Endothelial cell (in vitro differentiated cells): ENCODE measurements at places on chromosomes 16 and 17.

DNA sequence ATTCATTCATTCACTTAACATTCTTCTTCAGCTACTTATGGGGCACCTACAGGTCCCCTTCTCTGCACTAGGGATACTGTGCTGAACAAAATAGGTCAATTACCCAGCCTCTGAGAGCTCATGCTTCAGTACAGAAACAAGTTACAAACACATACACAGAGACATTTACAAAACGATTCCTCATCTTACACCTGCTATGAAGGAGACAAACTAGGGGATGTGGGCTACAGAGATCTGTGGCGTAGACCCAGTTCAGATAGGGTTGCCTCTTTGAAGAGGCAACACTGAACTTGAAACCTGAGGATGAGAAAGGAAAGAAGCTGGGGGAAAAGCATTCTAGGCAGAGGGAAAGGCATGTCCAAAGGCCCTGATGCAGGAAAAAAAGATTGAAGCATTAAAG lies 5.2 kb downstream of the IL21R start:
- no peak for DNase-seq

GRCh38 chr17:4178651-4179050 lies 35.7 kb downstream of the CYB5D2 start:
- DNase-seq: no peak

DNA sequence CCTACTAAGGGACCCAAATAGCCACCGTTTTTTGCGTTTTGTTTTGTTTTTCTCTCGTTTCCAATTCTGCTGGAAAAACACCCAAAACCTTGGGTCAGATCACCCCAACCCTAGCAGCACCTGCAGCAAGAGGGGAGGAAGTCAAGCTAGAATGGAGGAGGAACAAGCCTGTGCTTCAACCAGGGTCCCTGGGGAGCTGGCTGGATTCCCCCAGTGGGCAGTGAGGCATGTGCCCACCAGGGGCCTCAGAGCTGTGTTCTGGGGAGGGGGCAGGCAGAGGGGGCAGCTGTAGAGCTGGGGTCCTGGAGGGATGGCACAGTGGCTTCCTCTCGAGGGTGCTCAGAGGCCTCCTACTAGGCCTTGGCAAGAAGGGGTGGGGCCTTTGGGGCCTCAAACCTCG lies 6.5 kb downstream of the CD79B start:
- DNase-seq: no peak

DNA sequence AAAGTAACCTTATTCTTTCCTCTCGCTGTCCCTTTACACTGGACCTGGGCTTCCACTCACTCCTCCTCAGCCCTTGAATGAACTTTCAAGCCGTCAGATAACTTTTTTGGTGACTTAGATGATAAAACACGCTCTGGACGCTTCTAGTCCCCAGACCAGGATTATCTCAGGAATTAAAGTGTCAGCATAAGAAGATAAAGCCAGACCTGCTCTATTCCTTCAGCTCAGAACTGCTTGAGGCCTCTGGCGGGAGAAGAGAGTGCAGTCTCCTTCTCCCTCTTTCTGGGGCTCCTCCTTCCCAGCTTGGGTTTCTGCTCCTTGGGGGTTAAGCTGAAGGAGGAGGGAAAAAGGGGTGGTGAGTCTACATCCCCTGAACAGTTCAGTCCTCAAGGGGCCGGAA lies 6.6 kb downstream of the LPO start:
- DNase-seq: no peak

DNA sequence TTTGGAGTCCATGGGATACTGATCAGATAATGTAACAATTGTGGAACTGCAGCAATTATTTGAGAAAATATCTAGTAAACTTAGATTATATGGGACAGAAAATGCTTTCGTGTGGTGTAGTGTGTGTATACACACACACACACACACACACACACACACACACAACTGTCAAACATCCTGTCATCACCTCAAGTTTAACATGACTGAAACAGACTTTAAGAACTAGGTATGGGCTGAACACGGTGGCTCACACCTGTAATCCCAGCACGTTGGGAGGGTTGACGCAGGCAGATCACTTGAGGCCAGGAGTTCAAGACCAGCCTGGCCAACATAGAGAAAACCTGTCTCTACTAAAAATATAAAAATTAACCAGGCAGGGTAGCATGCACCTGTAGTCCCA lies 544 bp upstream of the EVI2A start:
- DNase-seq: no peak

DNA sequence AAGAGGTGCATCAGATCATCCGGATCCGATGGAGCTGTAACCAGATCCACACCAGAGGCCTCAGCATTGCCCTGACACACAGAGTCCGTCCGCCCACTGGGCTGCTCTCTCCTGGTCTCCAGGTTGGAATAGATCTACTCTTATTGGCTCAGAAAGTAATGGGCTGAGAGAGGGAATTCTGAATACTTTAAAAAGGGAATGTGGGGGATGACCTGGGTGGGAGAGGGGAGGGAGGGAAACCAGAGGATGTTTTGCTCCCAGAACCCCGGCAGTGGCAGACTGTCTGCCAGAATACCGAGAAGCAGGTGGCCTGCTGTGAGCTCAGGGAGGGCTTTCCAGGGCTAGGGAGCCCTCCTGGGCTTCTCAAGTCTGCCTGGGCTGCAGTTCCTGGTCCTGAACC lies 126.5 kb downstream of the ENGASE start:
- DNase-seq: no peak

- no peak for DNase-seq
These were observed 13.3 kb downstream of the PIK3R5 start for GRCh38 chr17:8952191-8952590.

GRCh38 chr17:48549914-48550501 lies 5.1 kb upstream of the HOXB2 start:
- DNase-seq: no peak

DNA sequence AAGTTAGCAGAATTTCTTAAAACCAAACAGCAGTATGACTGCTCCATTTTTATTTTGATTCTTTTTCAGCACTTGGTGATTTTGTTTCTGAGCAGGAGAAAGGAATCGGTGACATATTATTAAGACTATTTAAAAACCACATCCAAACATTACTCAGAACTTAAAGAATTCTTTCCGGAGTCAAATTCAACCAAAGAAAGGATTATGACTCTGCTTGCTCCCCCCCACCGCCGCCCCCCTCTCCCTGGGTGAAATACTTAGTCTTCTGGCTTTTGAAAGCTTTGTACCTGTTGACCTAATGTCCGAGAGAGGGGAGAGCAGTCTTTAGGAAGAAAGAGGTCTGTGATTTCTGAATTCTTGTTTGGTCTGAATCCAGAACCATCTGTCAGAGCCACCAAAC lies 17.9 kb upstream of the COL1A1 start:
- DNase-seq: no peak

DNA sequence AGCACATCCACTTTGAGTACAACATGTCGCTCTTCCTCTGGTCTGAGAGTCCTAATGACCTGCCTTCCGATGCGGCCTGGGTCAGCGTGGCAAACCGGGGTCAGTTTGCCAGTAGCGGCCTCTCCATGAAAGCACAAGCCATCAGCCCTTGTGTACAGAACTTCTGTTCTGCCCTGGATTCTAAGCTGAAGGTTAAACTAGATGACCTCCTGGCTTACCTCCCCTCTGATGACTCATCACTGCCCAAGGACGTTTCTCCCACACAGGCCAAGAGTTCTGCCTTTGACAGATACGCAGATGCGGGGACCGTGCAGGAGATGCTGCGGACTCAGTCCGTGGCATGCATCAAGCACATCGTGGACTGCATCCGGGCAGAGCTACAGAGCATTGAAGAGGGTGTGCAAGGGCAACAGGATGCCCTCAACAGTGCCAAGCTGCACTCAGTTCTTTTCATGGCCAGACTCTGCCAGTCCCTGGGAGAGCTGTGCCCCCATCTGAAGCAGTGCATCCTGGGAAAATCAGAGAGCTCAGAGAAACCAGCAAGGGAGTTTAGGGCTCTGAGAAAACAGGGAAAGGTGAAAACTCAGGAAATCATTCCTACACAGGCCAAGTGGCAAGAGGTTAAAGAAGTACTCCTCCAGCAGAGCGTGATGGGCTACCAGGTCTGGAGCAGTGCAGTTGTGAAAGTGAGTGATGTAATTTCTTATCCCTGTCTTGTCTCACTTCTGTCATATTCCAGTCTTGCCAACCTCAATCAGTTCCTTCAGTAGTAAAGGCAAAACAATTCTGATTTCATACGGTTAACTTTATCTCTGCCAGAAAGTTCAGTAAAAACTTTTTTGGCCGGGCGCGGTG lies 8.6 kb downstream of the COG1 start:
- DNase-seq: no peak

DNA sequence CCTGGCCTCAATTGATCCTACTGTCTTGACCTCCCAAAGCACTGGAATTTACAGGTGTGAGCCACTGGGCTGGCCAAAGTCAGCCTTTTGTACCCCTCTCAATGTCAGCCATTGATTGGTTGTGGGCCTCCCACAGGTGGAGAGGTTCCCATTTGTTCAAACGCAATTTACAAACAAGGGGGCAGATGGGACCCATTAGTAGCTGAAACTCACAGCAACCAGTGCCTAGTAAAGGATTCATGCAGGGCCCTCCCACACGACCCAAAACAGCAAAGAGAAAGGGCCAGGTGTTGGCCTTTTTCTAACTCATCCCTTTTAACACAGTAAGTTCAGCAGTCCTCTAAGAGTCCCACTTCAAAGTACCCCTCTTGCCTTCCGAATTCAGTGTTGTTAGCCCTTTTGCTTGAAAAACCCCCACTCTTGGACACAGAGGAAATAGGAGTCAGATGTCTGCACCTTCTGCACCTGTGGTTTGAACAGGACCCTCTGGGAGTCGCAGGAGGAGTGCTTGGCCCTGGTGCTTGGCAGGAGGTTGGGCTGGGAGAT lies 89.2 kb downstream of the PITPNC1 start:
- DNase-seq: no peak

DNA sequence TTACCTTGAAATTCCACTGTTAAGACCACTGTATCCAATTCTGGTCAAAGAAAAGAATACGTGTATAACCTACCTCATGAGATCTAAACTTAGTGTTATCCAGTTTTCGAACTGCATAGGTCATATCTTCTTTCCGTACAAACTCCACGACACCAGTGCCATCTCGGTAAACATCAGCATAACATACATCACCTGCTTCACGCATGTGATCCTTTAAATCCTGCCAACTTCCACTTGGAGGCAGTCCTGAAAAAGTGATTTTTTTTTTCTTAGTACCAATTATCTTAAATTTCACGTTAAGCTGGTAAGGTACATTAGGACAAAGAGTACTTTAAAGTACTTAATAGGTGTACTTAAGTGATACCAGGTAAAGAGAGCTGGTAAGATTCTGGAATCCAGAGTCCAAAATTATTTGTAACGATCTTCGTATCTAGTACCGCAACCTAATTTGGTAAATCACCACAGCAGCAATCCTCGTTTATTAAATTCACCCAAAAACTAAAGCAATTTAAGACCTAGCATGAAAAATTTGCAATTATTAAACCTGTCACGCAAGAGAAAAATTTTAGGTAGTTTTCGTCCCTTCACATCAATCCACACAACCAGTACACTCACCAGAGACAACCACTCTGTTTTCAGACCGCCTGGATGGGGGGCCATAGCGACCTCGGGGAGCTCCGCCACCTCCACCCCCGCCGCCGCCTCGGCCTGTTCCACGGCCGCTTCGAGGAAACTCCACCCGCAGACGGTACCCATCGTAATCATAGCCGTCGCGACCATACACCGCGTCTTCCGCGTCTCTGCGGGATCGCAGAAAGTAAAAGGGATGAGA lies 1.1 kb downstream of the SRSF1 start:
- DNase-seq: no peak

- DNase-seq: no peak
These were observed 823 bp upstream of the ZNF469 start for GRCh38 chr16:88381820-88382451.

GRCh38 chr16:46709469-46710005 lies 20.1 kb downstream of the ORC6 start:
- no peak for DNase-seq

DNA sequence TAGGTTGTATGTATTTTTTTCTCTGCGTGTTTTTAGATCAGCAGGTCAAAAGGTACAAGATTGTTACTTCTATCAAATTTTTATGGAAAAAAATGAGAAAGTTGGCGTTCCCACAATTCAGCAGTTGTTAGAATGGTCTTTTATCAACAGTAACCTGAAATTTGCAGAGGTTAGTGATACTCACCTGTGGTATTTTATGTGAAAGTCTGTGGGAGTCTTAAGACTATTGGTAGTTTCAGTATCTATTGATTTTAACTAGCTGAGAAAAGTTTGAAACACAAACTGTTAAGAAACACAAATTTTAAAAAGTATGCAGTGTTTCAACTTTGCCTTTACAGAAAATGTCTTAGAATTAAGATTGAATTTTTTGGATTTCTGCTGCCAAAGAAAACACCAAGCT lies 49.6 kb downstream of the CYLD start:
- no peak for DNase-seq

DNA sequence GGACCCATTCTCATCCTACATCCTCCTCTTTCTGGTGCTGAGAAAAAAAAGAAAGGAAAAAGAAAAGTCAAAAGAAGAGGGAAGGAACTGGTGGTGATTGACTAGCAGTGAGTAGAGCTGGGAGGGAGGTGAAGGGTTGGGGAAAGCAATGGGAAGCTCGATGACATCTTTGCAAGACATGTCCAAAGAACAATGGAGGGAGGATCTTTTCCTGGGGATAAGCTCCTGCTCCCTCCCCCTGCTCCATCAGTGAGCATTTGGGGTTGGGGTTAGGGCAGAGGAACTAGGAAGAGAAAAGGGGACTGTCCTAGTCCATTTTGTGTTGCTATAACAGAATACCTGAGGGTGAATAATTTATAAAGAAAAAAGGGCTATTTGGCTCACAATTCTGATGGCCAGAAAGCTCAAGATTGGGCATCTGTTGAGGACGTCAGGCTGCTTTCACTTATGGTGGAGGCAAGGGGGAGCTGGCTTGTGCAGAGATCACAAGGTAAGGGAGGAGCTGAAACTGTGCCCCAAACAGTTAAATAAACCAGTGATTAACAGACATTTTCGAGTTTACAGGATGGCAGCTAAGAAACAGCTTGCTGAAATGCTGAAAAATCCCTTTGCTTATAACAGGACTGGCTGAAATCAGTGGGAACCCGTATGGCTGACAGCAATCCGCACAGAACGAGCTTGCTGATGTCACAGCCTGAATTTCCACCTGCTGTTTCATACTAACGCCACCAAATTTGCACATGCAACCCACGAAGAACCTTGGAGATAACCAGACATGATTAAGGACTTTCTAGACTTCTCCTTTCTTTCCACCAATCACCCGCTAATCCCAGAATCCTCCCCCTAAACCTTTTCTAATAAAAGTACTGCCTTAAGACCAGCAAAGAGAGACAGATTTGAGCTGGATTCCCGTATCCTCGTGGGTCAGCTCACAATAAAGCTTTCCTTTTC lies 1.6 kb upstream of the ODF4 start:
- no peak for DNase-seq

DNA sequence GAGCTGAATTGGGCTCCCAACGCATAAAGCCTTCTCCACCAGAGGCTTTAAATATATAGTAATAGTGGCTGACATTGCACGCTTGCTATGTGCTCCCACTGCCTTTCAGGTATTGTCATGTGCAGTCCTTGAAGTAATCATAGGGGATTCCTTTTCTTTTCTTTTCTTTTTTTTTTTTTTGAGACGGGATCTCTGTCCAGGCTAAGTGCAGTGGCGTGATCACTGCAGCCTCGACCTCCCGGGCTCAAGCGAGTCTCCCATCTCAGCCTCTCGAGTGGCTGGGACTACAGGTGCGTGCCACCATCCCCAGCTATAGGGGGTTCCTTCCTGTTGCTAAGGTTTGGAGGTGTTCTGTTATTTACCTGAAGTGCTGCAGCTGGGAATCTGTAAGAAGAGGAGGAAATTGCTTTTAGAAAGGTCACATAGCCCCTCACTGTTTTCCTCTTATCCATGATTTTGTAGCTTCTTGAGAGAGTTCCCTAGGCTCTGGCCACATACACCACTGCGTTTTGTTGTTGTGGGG lies 845 bp downstream of the RPL27 start:
- DNase-seq: no peak
